Stimulated activated CD8-positive, alpha-beta memory T cell treated with anti-CD3 and anti-CD28 coated beads, Interleukin-4, amount 100 ng/mL, for 4 hours (primary cell): ENCODE measurements at places on chromosomes 5 and 9.

GRCh38 chr5:133079048-133079447, 27.2 kb downstream of the HSPA4 start:
- no peak for DNase-seq

GRCh38 chr5:128007939-128008338, 75.6 kb upstream of the SLC12A2 start:
- no peak for DNase-seq

- DNase-seq: no peak
Measured at GRCh38 chr5:53482717-53483638, 2.5 kb downstream of the FST start.

GRCh38 chr9:36765468-36766341, 193.0 kb downstream of the MELK start:
- DNase-seq: peak; percentile 74

- DNase-seq: peak; percentile 11
Measured at GRCh38 chr5:72848474-72849428, 32.3 kb downstream of the TNPO1 start.

DNA sequence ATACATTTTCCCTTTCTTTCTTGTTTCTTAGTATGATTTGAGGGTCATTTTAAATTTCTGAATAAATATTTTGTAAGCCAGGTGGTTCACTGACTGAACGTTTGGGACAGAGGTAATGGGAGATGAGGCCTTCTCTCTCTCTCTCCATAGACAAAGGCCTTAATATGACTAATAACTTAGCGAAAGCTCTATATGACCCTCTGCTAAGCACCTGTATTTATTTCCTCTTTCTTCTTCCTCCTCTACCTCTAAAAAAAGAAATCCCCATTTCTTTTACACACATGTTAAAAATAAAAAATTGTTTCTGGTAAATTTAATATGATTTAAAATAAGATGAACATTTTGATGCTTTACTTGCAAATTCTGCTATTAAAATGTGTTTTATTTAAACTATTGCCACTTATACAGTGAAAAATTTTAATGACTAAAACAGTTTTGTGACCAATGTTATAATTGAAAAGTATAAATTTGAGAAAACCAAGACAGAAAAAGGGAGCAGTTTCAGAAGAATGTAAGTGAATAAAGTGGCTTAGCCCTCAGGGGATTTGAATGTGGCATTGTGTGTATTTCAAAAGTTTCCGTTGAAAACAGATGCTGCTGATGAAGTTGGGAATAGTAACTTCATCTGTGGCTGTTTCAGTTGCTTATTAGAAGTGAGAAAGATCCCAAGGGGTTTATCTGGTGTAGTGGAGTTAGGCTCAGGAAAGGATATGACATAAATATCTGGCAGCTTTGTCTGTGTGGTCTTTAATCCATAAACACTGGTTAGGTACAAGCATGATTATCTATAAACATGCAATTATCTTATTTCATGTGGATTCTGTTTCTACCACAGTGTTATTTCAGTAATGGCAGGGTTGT, 128.6 kb upstream of the GRHPR start:
- no peak for DNase-seq
